ENCODE measurements at places on chromosomes 6 and 20. TPM values are rescaled to one million over a fixed set of nuclear protein-coding genes. Genes with fewer than 3 reads are reported as not detected.
A peak's percentile ranks its signal among the peaks of the same experiment; 100 is the strongest.

The GMNN gene
- 20.8 TPM for total RNA-seq

- DNase-seq, result peak; percentile 28
Observed at GRCh38 chr20:3406481-3407039, 909 bp downstream of the DNAAF9 start.

DNA sequence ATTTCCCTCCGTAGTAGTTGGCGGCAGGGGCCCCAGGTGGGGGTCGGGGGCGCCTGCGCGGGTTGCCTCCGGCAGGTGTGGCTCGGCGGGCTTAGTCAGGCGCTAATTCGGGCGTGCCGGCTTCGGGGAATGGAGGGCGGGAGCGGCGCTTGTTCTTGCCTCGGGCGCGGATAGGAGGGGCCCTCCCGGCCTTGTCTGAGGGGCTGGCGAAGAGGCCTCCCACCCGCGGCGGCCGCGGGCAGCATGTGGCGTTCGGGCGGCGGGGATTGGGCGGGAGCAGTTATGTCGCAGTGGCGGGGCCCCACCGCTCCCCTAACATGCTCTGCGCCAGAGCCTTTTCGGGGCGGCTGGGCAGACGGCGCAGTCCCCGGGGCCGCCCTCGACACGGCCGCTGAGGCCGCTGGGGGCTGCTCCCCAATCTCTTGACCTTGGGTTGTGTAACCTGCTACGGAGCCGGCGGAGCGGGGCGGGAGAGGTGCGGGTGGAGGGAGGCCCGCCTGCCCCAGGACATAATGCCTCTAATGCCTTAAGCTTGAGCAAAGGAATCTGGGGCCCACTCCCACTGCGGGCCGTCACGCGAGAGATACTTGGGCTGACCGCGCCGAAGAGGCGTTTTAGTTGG, 1.1 kb downstream of the AMD1 start:
- DNase-seq, result peak; percentile 40

The ARG1 gene
- total RNA-seq, result not detected

The OR12D3 gene
- not detected for total RNA-seq

The OPN5 gene
- total RNA-seq, result not detected

- no peak for DNase-seq
Observed at GRCh38 chr20:49710971-49711666, 2.6 kb downstream of the B4GALT5 start.

DNA sequence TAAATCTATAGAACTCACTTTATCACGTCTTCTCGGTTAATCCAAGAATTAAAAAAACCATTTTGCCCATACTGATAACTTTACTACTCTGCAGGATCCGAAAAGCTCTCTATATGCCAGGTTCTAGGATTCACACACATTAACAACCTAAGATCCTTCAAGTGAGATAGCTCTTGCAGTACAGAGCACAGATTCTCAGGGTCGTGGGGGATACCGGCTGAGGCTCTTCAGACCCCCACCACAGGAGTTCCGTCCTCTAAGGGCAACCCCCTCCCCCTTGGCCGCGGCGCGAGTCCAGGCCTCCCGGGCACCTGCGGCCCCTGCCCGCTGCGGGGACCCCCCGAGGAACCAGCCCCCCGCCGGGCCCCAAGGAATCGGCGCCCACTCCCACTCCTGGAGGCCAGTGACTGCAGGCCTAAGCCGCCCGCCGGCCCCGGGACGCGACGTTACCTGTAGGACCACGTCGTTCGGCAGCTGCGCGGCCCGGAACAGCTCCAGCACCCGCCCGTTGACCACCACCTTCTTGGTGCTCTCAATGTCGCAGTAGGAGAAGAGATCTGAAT, 892 bp downstream of the REPS1 start:
- peak; percentile 23 for DNase-seq

The ENPP4 gene
- 4.9 TPM for total RNA-seq

DNA sequence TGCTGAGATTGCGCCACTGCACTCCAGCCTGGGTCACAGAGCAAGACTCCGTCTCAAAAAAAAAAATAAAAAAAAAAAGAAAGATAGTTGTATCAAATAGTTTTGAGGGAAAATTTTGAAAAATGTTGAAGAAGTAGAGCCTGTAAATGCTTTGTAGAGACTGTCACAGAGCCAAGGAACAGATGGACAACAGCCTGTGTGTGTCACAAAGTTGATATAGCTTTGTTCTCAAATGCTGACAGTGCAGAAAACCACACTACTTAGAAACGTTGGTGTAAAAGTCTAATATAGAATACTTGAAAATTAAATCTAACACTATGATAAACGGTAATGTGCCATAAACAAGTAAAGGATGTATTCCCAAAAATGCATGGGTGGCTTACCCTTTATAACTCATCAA, 25.4 kb downstream of the PTK7 start:
- DNase-seq, result no peak

The KCNQ5 gene
- not detected for total RNA-seq

The DNAJC5 gene
- 90.9 TPM for total RNA-seq

The SLC23A2 gene
- total RNA-seq, result 25.0 TPM

DNA sequence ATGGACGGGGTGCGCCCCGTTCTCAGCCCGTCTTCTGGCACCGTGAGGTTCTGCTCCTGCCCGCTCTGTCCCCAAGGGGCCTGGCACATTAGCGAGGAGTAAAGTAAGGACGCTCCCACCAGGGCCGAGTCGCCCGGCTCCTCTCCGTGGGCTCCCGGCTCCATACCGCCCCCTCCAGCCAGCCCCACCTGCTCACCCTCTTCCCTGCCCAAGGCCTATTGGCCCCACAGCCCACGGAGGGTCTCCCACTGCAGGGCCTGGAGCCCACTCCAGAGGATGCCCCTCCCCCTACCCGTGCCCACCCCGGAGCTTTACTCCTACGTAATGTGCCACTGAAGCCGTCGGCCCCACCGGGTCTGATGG, 47.5 kb upstream of the CHRNA4 start:
- no peak for DNase-seq

The ACTL10 gene
- 2.2 TPM for total RNA-seq

- DNase-seq, result peak; percentile 78
Observed at GRCh38 chr6:127190552-127190951, 72.1 kb downstream of the RSPO3 start.

- DNase-seq, result no peak
Observed at GRCh38 chr6:132231121-132231884, 170.0 kb downstream of the MOXD1 start.

- peak; percentile 76 for DNase-seq
Observed at GRCh38 chr20:38674092-38674764, 50.1 kb upstream of the SLC32A1 start.

GRCh38 chr6:51640021-51640420, 447.4 kb downstream of the PKHD1 start:
- no peak for DNase-seq

DNA sequence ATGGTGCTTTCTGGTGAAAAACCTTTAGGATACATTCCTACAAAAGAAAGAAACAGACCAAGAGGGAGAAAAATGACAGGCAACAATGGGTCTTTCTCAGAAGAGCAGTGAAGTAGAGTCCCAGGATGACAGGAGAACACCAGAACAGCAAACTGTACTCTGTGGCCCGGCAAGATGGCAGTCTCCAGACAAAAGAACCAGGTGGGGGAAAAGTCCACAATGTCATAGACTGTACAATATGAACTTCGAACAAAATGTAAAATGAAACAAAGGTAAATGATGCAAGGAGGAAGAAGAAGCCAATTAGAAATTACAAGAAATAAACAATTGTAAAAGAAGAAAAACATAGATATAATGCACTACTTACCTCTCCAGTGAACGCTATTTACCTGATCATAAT, 23.2 kb upstream of the HSF2 start:
- no peak for DNase-seq

- peak; percentile 86 for DNase-seq
Observed at GRCh38 chr6:39357998-39358686, 35.6 kb upstream of the KCNK16 start.

The PARD6B gene
- 0.28 TPM for total RNA-seq

The CDSN gene
- total RNA-seq, result not detected

DNA sequence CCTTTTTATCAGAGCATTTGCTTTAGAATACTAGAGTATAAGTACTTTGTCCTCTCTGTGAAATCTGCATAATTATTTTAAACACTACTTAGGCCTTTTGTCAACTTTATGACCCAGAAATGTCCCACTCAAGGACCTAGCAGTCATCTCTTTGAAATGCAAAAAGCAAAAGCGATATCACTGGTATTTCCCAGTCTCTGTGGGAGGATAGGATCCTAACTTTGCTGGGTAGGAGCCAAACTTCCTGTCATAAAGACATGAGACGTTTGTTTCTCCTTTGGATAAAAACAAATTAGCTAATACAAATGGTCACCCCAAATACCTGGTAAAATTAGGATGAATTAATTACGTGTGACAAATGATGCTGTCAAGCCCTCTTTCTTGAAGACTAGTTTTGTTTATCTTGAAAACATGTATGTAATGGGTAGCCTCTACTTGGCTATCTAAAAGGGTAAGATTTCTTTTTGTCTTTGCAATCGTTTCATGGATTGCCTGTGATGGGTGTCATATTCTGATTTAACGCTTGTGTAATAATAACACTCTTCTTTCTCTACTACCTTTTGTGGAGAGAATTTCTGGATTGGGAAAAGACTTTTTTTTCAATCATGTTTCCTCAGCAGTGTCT, 36.2 kb downstream of the DCDC2 start:
- no peak for DNase-seq

DNA sequence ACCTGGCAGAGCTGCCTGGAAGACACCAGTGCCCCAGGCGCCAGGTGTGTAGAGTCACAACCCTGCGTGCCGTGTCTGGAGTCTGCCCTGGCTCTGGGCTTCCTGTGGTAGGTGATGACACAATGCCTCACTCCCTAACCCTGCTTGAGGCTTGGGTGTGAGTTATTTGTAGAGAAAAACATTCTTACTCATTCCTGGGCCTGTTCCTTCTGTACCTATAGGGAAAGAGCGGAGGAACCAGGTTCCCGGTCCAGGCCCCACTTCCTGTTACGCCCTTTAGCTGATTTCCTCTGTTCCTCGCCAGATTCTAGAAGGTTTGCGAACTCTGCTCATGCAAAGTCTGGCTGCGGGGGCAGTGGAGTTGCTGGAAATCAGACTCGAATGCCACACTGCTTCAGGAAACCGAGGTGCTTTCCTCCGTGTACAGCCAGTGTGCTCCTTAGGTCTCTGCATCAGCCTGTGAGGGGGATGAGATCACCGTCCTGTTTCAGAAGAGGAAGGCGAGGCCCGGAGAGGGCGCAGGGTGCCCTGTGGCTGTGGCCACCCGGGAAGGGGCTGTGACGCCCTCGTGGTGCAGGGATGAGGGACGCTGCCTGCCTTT, 67.1 kb upstream of the DUSP22 start:
- DNase-seq, result peak; percentile 35

- no peak for DNase-seq
Observed at GRCh38 chr6:1200081-1200408, 111.9 kb upstream of the FOXQ1 start.

DNA sequence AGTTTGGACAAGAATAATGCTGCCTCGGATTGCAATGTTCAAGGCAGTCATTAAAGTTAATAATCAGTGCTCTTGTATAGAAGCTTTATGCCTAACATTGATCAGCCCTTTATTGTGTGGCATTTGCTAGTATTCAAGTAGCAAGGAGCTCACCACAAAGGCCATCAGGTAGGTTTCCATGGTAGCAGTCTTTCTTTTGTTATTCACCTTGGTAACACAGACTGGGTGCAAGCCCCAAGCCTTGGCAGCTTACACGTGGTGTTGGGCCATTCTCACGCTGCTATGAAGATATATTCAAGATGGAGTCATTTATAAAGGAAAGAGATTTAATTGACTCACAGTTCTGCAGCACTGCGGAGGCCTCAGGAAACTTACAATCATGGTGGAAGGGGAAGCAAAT, 149.3 kb downstream of the ADAT2 start:
- DNase-seq, result no peak

The CYP39A1 gene
- 3.4 TPM for total RNA-seq

DNA sequence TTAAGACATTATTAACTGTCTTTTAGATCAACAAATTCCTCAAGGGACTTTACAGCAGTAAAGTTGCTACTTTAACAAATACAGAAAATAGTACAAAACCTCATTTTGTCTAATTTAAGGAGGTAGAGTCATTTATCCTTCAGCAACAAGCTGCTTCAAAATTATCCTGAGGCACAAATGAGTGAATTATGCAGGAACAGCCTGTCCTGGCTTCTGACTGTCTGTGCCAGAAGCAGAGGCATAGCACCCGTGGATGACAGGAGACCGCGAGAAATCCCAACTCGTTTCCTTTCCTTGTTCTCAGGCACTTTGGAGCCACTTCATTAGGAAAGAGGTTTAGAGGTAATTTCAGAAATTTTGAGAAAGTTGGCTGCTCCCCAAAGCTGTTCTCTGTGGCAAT, 549.2 kb upstream of the BTBD3 start:
- DNase-seq, result no peak

- DNase-seq, result no peak
Observed at GRCh38 chr6:33817489-33817888, 13.7 kb upstream of the MLN start.

The SLC4A11 gene
- 14.9 TPM for total RNA-seq

The SLC2A10 gene
- total RNA-seq, result 16.0 TPM

- DNase-seq, result no peak
Observed at GRCh38 chr6:18161431-18161830, 6.2 kb downstream of the KDM1B start.

The RAMACL gene
- 6.6 TPM for total RNA-seq

The SPEF1 gene
- not detected for total RNA-seq

The DLL1 gene
- 7.5 TPM for total RNA-seq

The F13A1 gene
- not detected for total RNA-seq

DNA sequence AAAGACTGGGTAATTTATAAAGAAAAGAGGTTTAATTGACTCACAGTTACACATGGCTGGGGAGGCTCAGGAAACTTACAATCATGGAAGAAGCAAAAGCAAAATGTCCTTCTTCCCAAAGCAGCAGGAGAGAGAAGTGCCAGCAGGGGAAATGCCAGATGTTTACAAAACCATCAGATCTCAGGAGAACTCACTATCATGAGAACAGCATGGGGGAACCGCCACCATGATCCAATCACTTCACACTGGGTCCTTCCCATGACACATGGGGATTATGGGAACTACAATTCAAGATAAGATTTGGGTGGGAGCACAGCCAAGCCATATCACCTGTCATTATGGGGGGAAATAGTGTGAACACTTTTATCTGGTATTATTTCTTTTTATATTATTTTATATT, 557.2 kb downstream of the EYS start:
- no peak for DNase-seq

- DNase-seq, result no peak
Observed at GRCh38 chr20:24165301-24166122, 176.9 kb upstream of the GGTLC1 start.

The MATN4 gene
- 0.17 TPM for total RNA-seq

- DNase-seq, result no peak
Observed at GRCh38 chr20:48630342-48631075, 197.3 kb downstream of the PREX1 start.

The C20orf144 gene
- total RNA-seq, result not detected
